Forelimb muscle (tissue), 1 donor: ENCODE measurements at places on chromosomes 4 and X. TPM values are rescaled to one million over a fixed set of nuclear protein-coding genes. Genes with fewer than 3 reads are reported as not detected.

Gene MMRN1
- 4.8 TPM for polyA plus RNA-seq

Gene LONRF3
- polyA plus RNA-seq, result 3.5 TPM

- no peak for DNase-seq
Measured at GRCh38 chr4:21722157-21722839, 226.3 kb downstream of the KCNIP4 start.

GRCh38 chr4:146521541-146522097 is at the start of gene SLC10A7:
TSS of gene SLC10A7 (minus strand) at chr4:146521940. CDS start at chr4:146521717, 223 bp downstream.
- DNase-seq, result no peak

GRCh38 chr4:7183780-7184460 is 8.4 kb upstream of the SORCS2 start:
- DNase-seq, result no peak

GRCh38 chr4:2689825-2690700 is 66.1 kb downstream of the TNIP2 start:
- DNase-seq, result no peak

DNA sequence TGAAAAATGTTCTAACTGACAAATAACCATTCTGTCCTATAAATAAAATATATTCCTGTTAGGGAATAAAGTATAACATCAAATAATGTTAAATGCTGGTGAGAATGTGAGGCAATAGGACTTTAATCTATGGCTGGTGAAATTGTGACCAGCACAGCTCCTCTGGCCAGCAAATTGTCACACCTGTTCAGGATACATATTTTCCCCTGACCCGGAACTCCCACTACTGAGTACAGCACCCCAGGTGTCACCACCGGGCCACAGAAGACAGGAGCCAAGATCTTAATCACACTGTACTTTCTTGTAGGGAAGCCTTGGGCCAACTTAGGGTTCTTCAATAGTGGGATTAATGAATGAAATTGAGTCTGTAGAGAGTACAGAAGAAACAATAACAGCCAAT is 33.2 kb downstream of the C4orf33 start:
- DNase-seq, result no peak

Gene POLN
- 3.0 TPM for polyA plus RNA-seq

DNA sequence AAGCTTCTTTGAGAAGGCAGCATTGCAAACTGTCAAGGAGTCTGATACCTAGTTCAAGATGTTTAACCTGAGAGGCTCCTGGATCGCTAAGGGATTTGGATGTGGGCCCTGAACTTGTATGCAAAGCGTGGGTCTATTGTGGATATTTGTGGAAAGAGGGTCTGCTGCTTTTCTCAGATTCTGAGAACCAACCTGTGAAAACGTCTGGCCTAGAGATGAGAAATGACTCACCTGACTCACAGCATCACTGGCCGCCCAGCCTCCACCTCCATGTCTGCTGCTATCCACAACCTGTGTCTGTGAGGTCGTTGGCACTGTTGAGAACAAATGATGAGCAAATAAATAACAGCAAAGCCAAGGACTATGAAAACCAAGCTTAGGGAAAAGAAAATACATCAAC is 33.3 kb upstream of the PROM1 start:
- no peak for DNase-seq

Gene PAGE4
- not detected for polyA plus RNA-seq

GRCh38 chr4:179872755-179873154 is 2370.4 kb upstream of the TENM3 start:
- DNase-seq, result no peak

- no peak for DNase-seq
Measured at GRCh38 chr4:80026100-80026499, 46.9 kb downstream of the ANTXR2 start.

Gene ATP2B3
- 0.80 TPM for polyA plus RNA-seq

DNA sequence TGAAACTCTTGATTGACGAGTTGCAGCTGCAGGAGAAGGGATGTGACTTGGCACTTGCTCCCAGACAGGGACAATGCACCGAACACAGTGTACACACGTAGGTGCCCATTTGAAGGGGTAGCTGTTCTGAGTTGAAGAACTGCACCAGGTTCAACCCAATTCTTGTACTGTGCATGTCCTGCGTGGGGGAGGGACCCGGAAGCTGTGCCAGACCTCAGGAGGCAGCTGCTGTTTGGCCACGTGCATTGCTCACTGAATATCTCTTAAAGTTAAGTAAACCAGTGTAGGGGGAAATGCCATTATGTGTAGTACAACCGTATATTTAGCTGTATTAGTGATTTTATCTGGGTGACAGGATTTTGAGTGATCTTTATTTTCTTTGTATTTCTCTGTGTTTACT is 12.0 kb upstream of the RBBP7 start:
- no peak for DNase-seq

Gene SHROOM2
- 1.7 TPM for polyA plus RNA-seq

DNA sequence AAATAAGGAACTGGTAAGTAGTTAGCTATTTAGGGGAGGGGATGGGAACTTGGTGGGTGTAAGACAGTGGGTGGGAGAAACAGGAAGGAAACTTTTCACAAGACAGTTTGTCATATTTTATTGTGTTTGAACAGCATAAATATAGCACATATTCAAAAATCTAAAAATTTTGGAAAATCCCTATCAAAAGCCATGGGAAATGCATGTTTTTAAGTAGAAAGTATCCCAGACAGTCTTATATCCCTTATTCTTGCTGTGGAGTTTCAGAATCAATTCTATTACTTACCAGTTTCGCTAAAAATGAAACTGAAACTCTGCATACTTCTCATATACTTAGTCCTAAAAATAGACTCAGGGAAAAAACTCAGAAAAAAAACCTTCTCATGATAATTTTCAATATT is 22.3 kb upstream of the RASGEF1B start:
- DNase-seq, result no peak

- peak; percentile 22 for DNase-seq
Measured at GRCh38 chrX:19593690-19594089, 78.4 kb upstream of the MAP3K15 start.

GRCh38 chrX:154351183-154352011 is 23.0 kb downstream of the FLNA start:
- DNase-seq, result no peak

GRCh38 chrX:109472939-109473735 is 8.7 kb downstream of the GUCY2F start:
- no peak for DNase-seq

DNA sequence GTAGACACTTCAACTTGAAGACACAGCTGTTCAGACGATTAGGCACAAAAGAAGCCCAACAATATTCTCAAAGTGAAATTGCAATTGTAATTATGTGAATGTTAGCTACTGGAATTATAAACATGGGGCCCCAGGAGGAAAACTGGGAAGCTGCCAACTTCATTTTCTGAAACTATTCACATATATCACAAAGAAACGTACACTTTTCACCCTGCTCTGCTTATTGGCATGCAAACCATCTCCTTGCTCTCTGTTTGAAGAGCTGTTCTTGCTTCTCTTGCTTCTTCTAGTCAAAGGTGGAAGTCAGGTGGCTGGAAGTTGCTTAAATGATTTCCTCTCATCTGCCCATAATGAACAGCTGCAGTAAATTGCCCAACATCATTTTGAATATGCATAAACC is 320.1 kb downstream of the CFAP299 start:
- no peak for DNase-seq

GRCh38 chrX:134600714-134601113 is 57.6 kb downstream of the PLAC1 start:
- DNase-seq, result no peak

- no peak for DNase-seq
Measured at GRCh38 chr4:105709081-105709450, 482 bp downstream of the GSTCD start.

GRCh38 chr4:15237648-15238230 is 190.1 kb upstream of the C1QTNF7 start:
- DNase-seq, result no peak

Gene ZCCHC12
- 0.47 TPM for polyA plus RNA-seq

- no peak for DNase-seq
Measured at GRCh38 chr4:125938541-125938940, 623.8 kb downstream of the FAT4 start.

Gene P2RY4
- 0.25 TPM for polyA plus RNA-seq

DNA sequence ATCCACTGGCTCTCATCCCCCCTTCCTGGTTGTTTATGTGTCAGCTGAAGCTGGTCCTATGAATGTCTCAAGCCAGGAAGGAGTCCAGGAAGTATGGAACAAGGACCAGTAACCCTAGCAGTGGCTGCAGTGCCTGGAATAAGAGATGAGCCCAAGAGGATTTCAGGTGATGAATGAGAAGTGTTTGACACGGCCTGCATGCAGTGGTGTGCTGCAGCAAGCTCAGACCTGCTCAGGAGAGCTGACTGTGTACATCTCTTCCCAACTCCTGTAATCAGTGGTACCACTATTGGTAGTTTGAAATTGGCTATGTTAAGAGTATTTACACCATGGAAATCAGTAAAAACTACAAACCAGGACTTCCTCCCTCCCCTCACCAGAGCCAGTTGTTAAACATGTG is 88.0 kb downstream of the IQCM start:
- DNase-seq, result no peak
